PC-9 (cell line): ENCODE measurements at places on chromosomes 7 and 10. TPM values are rescaled to one million over a fixed set of nuclear protein-coding genes. Genes with fewer than 3 reads are reported as not detected.

The PPP1R3A gene
- not detected in 2 replicates for total RNA-seq

The SP8 gene
- not detected in 2 replicates for total RNA-seq

- no peak for DNase-seq
Observed at GRCh38 chr7:27955011-27955410, 215.0 kb downstream of the TAX1BP1 start.

GRCh38 chr7:20287317-20287716, 43.4 kb upstream of the ITGB8 start:
- DNase-seq: no peak

GRCh38 chr10:35339942-35340341, 3.6 kb downstream of the CCNY start:
- DNase-seq: no peak

The SYT15 gene
- 1.9 and 3.3 TPM in 2 replicates for total RNA-seq

The CYP26C1 gene
- 0.46 and 0.60 TPM in 2 replicates for total RNA-seq

DNA sequence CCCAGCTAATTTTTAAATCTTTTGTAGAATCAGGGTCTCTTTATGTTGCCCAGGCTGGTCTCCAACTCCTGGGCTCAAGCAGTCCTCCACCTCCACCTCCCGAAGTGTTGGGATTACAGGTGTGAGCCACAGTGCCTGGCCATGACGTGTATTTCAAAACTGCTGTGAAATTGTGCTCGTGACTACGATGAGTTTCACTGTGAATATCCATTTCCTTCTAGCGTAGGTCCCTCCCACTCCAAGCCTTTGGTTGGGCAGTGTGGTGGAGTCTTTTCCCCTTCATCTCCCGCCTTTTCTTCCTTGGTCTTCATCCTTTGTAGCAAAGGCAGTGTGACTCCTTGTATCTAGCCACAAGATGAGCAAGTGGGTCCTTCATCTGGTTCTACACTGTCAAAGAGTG, 56.2 kb downstream of the CUL1 start:
- DNase-seq: no peak

- DNase-seq: no peak
Observed at GRCh38 chr7:130667593-130668257, 823 bp downstream of the COPG2 start.

The DPP6 gene
- total RNA-seq: not detected in 2 replicates
